ENCODE measurements at places on chromosomes 2 and 18. TPM values are rescaled to one million over a fixed set of nuclear protein-coding genes. Genes with fewer than 3 reads are reported as not detected.

GRCh38 chr18:1581581-1581980, 676.9 kb downstream of the ADCYAP1 start:
- DNase-seq: no peak

DNA sequence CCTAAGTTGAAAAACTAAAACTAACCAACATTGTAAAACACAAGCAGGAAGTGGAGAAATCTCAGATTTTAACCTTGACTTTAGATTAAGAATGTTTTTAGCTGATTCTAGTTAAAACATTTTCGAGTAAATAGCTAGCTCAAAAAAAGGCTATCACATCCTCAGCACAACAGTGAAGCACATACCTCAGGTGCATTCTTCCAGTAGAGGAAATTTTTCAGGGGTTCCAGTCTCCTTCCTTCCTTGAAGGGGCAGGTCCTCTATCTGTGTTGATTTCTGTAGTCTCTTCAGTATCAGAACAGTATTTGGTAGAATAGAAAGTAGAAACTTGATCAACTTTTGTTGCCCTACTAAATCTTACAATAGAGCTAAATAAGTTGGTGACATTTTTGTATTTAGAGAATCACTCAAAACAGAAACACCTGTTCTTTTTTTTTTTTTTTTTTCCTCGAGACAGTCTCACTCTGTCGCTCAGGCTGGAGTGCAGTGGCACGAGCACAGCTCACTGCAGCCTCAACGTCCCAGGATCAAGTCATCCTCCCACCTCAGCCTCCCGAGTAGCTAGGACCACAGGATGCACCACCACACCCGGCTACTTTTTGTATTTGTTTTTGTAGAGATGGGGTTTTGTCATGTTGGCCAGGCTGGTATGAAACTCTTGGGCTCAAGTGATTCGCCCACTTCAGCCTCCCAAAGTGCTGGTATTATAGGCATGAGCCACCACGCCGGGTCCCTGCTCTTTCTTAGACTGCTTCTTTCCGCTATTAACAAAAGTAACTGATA, 6.9 kb upstream of the GPR155 start:
- DNase-seq: no peak

- DNase-seq: no peak
Measured at GRCh38 chr2:138029276-138029675, 65.0 kb downstream of the HNMT start.

GRCh38 chr2:222448748-222449181, 24.4 kb downstream of the SGPP2 start:
- no peak for DNase-seq

- no peak for DNase-seq
Measured at GRCh38 chr2:138147796-138148195, 183.5 kb downstream of the HNMT start.

DNA sequence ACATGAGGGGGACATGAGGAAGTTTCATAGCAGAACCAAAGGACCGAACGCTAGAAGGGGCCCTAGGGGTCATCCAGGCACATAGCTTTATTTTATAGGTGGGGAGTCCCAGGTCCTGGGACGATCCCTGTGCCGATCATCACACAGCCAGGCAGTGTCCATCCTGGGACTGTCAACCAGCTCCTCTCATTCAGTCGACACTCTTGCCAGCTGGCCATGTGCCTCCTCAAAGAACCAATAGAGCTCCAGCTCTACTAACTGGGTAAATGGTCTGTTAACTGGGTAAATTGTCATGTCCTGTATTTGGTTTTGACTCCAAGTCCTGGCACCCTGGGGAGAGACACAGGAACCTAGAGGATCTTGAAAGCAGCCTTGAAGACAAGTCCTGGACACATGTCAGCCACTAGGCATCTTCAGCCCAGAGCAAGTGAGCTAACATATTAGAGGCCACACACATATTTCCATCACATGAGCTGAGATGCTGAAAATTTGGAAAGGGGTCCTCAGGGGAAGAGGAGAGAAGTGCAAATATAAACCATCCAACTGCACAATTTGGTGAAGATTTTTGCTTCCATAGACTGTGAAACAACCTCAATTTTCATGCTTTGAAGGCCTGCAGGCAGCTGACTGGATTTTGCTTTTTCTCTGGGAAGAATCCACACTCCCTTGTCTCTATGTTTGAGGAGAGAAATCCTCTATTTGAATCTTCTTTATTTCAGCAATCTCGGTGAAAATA, 361.1 kb upstream of the SLC14A2 start:
- DNase-seq: no peak

GRCh38 chr2:200575957-200576356, 9.9 kb upstream of the AOX1 start:
- no peak for DNase-seq

GRCh38 chr2:158701101-158701500, 94.0 kb upstream of the DAPL1 start:
- no peak for DNase-seq

DNA sequence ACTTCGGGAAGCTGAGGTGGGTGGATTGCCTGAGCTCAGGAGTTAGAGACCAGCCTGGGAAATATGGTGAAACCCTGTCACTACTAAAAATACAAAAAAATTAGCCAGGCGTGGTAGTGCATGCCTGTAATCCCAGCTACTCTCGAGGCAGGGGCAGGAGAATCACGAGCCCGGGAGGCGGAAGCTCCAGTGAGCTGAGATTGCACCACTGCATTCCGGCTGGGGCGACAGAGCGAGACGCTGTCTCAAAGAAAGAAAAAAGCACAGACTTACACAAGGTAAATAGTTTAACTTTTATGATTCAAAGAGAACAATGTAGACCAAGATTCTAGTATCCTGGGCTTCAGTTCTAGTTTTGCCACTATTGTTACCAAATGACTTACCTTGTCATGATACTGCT, 37.4 kb downstream of the NCKAP1 start:
- no peak for DNase-seq

DNA sequence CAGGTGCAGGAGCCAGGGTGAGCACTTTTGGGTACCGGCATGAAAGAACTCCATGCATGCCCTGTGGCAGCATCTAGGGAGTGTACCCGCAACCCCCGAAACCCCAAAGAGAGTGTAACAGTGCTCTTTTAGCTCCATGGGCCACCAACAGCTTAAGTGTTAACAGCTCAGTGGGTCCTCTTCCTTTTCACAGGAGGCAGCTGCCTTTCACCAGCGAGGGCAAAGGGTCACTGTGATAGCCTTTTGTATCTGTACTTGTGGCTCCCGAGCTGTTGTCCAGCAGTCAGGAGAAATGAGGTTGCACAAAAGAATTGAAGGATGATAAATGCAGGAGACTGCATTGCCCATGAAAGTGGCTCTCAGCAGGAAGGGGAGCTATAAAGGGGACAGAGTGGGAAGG, 1166.3 kb upstream of the ACVR2A start:
- no peak for DNase-seq

Gene DAW1
- not detected for total RNA-seq

Gene CREG2
- total RNA-seq: under 0.01 TPM

Gene CNRIP1
- 63.5 TPM for total RNA-seq

Gene THAP4
- total RNA-seq: 45.9 TPM

Gene CCDC74B
- 2.7 TPM for total RNA-seq

Gene FHOD3
- total RNA-seq: 1.9 TPM

Gene OR6B2
- total RNA-seq: not detected

Gene FAM124B
- total RNA-seq: 2.6 TPM

Data from breast epithelium (tissue), 4 donors.